NCI-H774 (cell line): ENCODE measurements at places on chromosomes 2 and 18.
A peak's percentile ranks its signal among the peaks of the same experiment; 100 is the strongest.

- DNase-seq = no peak
Observed at GRCh38 chr2:32495139-32495538, 132.7 kb upstream of the TTC27 start.

- DNase-seq = peak; percentile 2
Observed at GRCh38 chr2:109613081-109613921, 465 bp downstream of the SEPTIN10 start.

DNA sequence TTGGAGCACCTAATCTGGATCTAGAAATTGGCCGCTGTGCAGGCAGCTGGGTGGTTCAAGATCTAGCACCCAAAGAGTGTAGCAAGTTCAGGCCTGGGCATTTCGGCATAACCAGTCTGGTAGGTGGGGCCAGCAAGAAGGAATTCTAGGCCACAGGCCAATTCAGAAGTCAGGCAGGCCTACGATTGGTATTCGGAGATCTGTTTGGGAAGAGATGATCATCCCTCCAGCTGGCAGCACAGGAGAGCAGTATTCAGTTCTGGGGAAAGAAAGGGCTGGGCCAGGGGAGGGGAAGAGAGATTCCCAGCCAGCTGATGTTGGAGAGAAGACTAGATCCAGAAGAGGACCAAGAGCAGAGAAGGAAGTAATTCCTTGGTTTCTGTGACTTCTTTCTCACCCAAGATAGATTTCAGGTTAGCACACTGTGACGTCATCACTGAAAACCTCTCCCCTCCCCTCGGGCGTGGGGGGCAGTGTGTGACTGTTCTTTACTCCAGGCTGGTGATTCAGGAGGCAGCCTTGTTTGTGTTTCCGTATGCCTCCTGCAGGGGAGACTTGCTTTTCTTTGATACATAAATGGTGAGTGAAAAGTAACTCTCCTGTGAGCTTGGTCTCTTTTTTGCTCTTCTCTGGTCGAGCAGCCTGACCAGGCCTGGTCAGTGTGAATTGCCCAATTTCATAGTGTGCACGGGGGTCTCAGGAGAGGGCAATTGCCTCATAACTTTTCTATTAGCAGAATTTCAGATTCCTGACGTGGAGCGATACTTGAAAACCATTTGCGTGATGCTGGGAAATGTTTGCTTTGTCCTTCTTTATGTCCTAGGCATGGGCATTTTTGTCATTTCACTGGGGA, 61.1 kb downstream of the MEIS1 start:
- DNase-seq = no peak

- DNase-seq = no peak
Observed at GRCh38 chr2:74856599-74856998, 22.7 kb downstream of the HK2 start.

DNA sequence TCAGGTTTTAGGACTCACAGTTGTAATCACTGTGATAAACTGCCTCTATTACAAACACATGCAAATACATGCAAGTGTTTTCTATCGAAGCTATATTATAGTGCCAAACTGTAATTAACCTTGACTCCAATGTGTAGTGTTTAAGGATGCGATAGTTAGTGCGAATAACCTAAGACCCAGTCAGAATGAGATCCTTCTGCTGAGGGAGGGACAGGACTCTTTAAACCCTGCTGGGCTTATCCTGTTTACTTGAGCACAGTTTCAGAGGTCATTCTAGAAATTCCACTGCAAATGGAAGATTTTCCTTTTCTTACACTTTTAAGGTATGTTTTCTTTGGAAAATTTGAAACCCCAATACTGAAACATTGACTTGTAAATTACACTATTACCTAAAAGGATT, 68.2 kb downstream of the CALCRL start:
- DNase-seq = no peak

- DNase-seq = no peak
Observed at GRCh38 chr18:26119246-26119645, 14.4 kb upstream of the PSMA8 start.

DNA sequence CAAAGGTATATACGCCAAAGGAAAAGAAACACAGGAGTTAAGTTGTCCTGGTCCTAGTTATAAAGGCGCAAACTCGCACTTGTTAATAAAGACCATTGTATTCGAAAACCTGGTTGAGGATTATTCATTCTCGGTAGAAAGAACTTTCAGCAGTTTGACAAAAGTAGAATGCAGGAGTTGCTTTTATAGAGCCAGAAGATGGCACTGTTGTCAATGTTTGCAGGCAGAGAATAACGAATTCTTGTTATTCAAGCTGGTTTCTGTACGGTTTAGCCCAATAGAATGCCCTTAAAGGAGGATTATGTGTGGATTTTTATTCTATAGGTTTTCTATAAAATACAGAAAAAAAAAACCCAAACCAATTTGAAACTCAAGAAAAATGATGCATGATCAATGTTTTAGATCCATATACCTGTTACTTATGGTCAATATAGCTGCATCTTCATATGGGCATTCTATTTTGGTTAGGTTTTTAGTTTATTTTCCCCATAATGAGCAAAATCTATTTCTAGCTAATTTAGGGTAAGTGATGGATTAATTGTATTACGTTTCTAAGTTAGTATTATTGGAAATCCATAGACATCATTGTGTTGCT, 510.3 kb downstream of the PLCL1 start:
- DNase-seq = peak; percentile 39

DNA sequence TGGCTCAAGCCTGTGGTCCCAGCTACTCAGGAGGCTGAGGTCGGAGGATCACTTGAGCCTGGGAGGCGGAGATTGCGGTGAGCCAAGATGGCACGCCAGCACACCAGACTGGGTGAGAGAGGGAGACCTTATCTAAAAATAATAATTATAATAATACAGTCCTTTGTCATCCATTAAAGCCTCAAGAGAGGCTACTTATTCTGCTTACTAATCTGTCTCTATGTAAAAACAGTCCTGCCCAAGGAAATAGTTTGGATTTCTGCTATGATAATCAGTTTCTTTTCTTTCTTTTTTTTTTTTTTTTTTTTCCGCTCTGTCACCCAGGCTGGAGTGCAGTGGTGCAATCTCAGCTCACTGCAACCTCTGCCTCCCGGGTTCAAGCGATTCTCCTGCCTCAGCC, 228.3 kb downstream of the C1D start:
- DNase-seq = no peak

DNA sequence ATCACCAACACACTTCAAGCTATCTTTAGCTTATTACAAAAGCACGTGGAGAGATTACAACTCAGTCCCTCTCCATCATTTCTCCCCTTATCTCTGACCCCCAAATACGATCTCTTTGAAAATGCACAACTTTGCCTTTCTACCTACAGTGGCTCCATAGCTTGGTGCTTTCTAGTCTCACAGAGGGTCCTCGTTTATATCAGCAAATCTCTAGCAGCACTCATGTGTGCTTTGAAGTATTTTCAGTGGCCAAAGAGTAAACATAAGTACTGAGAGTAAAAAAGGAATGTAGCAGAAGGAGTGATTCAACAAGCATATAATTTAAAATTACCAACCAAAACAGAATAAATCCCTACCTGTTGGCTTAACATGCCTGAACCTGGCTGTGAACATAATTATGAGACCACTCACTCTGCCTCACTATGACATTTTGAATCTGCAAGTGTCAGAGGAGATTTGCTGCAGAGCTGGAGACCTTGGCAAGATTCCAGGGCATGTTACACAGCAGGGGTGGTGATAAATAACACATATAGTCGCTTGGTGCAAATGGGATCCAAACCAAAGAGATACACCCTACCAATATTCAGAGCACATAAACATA, 54.6 kb downstream of the LAMA3 start:
- DNase-seq = no peak
